ENCODE measurements at places on chromosomes 1 and 21. TPM values are rescaled to one million over a fixed set of nuclear protein-coding genes. Genes with fewer than 3 reads are reported as not detected.

GRCh38 chr1:243850202-243850451 is at the start of gene AKT3:
AKT3 (minus strand) TSS chr1:243850243; CDS start chr1:243843170, 7,073 bp downstream.
- peak; percentile 84 for DNase-seq

GRCh38 chr1:19154876-19155275 is 55.2 kb downstream of the UBR4 start:
- DNase-seq = no peak

EPHB2 gene
- total RNA-seq = 14.6 TPM

DNA sequence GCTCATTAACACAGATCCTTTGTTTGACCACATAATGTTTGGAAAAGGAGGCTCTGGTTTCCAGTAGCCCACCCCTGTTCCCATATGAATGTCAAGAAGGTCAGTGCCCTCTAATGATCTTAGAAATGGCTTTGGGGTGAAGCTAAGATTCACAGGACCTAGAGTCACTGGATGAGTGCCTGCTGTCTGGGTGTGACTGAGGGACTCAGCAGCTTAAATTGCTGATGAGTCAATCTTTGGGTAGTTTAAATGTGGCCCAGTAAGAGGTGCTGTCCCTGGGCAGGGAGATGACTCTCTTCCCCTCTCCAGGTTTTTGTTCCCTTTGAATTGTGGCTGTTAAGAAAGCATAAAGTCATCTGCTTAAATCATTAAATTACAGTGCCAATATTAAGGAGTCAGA is 50.6 kb downstream of the L1TD1 start:
- no peak for DNase-seq

OR2G6 gene
- not detected for total RNA-seq

KRTAP26-1 gene
- total RNA-seq = not detected

MARK1 gene
- 34.8 TPM for total RNA-seq

DNA sequence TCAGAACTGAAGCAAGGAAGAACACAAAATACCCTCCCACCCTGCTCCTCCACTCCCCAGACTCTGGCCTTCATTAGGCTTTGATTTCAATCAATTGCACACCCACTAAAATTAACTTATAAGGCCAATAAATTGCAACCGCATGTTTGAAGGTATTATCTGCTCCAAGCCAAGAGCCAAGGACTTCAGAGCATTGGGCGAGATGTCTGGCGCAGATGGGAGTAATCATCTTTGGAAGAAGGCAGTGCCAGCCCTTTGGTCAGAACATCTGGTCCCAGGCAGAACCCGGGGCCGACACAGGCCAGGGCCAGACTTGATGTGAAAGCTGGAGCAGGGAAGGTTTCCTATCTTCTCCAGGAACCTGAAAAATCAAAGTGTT is 60.0 kb downstream of the SLC66A1 start:
- no peak for DNase-seq

MPZ gene
- total RNA-seq = 3.1 TPM

S100A16 gene
- 81.8 TPM for total RNA-seq

GRCh38 chr1:236759252-236759859 is 35.7 kb upstream of the MTR start:
- DNase-seq = no peak

TMEM269 gene
- total RNA-seq = 0.18 TPM

PIGR gene
- total RNA-seq = 670 TPM

- DNase-seq = peak; percentile 88
These were observed 898 bp upstream of the TMEM200B start for GRCh38 chr1:29124366-29125236.

GRCh38 chr21:45291613-45292398 is 4.1 kb upstream of the POFUT2 start:
- peak; percentile 46 for DNase-seq

GRCh38 chr1:246583448-246584185 is 17.4 kb downstream of the CNST start:
- no peak for DNase-seq

- DNase-seq = no peak
These were observed 247.6 kb upstream of the PBX1 start for GRCh38 chr1:164311377-164311776.

SELENON gene
- 85.2 TPM for total RNA-seq

CAPN8 gene
- total RNA-seq = 97.2 TPM

DNA sequence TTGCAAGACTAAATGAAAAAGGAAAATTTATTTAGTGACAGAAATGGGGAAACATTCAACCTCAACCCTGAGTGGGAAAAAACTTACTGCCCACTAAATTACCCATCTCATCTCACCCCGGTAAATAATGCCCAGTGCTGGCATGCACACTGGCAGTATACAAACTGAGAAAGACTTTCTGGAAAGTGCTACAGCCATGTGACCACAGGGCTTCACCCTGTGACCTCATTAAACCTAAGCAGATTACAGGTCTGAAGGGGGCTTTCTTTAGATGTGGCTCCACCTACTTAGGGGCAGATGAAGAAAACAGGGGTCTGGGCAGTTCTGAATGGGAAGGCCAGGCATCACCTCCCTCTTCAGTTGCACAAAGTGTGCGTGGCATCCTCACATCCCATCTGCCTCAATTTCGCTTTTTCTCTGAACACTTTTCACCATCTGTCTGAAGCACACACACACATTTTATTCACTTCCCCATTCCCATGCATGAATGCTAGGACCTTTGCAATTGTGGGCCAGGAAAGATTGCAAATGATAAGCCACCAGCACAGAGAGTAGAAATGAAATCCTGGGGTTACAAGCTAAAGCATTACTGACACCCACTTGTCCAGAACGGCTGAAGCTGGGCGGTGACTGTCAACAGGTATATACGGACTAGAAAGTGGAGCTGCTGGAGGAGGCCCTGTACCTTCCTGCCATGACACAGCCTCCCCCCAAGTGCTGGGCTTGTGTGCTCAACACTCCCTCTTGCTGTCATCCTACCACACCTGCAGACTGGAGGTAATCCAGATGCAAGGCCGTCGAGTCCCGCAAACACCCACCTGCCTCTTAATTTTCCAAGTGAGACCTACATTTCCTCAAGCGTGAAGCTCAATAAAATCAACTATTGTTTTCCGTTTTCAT is 2.7 kb downstream of the NADK start:
- no peak for DNase-seq

- DNase-seq = no peak
These were observed 331.6 kb downstream of the SRGAP2C start for GRCh38 chr1:121516234-121516967.

- no peak for DNase-seq
These were observed 26.5 kb upstream of the SAMD11 start for GRCh38 chr1:897226-897625.

DNA sequence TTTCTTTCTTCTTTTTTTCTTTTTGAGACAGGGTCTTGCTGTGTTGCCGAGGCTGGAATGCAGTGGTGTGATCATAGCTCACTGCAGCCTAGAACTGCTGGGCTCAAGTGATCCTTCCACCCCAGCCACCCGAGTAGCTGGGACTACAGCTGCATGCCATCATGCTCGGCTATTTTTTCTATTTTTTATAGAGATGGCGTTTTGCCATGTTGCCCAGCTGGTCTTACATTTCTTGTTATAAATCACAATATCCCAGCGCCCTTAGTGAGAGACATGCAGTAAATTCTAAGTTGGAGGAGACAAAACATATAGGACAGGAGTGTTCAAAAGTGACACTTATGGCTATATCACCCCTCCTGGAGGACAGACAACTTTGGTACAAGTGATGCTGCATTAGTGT is 31.3 kb upstream of the ACTN2 start:
- no peak for DNase-seq

ARTN gene
- total RNA-seq = 5.7 TPM

GRCh38 chr1:160951443-160952128 is 3.0 kb downstream of the ITLN2 start:
- peak; percentile 60 for DNase-seq

- DNase-seq = no peak
These were observed 4.6 kb downstream of the OLFML3 start for GRCh38 chr1:113983826-113984225.

TRIM17 gene
- total RNA-seq = 22.6 TPM

DNA sequence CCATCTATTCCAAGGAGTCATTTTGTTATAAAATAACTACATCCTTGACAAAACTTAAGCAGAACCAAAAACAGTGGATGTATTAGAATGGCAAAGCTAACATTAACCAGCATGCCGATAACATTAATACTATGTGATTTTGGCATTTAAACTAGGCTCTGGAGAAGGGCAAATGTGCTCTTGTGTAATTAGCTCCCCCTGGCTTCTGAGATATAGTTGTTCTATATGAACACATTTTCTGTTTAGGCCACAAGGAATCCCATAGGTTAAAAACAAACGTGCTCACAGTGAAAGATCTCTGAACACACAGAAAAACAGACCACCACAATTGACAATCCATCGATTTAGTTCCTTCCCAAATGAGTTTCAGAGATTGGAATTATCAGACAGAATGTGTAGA is 57.4 kb upstream of the TARS2 start:
- no peak for DNase-seq

All from ureter (tissue), 1 donor.